ENCODE measurements at places on chromosomes 2 and 18.

GRCh38 chr18:23302851-23303527 lies 150.1 kb upstream of the RIOK3 start:
- no peak for DNase-seq

DNA sequence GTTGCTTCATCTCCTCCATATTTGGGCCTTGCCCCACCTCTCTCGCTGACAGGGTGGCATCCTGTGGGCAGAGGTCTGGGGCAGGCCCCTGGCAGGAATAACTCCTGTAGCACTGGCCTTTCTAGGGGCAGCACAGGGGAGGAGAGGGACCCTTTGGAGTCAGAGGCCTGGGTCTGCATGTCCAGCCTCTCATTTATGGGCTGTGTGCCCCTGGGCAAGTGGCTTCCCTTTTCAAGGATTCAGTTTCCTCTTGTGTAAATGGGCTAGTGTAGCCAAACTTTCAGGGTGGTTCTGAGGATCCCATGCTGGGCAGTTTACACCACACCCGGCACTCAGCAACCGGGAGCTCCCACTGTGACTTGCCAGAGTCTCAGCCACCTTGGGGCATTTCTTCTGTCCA lies 23.4 kb downstream of the ADRA2B start:
- no peak for DNase-seq

DNA sequence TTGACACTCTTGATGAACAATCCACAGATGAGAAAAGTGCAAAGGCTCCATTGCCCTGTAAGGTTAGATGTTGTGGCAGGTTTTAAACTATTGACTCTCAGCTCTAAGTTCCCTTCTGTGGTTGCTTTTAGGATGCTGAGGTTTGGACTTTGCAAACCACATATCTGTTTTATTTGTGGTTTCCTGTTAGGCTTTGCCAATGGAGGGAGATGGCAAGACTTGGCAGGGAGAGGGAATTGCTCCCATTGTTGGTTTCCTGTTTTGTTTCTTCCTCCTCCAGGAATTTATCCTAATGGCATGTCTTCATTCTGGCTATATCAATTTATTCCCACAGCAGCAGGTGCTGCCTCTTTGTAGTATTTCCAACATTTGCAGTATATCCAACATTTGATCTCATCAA lies 772.3 kb downstream of the LRRTM4 start:
- no peak for DNase-seq

DNA sequence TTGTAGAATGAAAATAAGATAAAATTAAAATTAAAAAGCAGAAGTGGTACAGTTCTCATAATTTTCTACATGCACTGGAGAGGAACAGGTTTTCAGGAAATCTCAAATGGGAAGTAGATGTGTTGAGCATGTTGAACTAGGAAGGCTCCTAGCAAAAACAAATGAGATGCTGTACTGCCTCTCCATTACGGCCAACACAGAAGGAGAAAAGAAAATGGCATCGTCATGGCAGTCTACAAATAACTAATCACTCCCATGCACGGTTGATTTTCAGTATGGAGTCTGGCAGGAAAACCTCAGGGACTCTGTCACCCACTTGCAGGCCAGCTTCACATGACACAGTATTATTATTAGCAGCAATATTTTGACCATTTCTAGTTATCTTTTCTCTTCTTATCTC lies 278.7 kb downstream of the NRXN1 start:
- DNase-seq, result no peak

GRCh38 chr2:185833864-185834263 lies 95.3 kb downstream of the FSIP2 start:
- no peak for DNase-seq

- no peak for DNase-seq
These were observed 47.7 kb downstream of the DNMT3A start for GRCh38 chr2:25293958-25294562.

DNA sequence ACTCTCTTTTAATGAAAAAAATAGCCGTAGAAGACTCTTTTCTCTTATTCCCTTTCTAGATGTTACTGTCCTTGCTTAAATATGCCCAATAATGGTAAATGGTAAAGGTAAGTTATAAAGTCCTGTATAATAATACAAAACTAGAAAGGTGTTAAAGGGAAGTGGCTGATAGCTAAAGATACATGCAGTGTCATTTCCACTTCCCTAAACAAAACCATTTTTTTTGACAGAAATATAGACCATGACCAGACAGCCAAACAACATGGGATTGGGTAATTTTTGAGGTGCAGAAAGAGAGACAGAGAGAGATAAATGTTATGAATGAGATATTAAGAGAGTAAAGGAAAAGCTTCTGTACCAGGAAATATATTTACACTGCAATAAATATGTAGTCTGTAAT lies 731.7 kb upstream of the REG3G start:
- DNase-seq, result no peak

DNA sequence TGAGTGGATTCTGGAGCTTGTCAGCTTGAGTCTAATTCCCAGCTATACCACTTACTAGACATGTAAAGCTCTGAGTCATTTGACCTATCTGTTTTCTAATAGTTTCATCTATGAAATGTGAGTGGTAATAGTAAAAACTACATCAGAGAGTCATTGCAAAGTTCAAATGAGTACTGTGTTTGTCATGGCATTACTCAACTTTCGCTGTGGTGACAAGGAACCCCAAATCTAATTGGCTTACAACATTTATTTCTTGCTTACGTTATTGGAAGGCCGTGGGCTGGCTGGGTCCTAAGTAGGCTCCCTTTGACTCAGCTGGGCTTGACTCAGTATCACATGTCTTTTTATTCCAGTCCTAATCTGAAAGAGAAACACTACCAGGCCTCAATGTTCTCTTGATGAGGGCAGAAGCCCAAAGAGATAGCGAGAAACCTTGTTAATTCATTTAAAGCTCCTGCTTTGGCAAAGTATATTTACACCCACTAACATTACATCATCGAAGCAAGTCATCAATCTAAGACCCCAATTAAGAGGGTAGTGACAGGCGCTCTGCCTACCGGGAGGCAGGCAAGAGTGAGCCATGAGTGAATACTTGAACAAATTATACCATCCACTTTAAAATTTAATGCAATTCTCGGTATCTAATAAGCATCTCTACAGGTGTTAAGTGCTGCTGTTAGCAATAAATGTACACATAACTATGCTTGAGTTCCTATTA lies 431.8 kb upstream of the SPHKAP start:
- DNase-seq, result no peak

All from CD4-positive, alpha-beta T cell treated with Interleukin-15 for 4 hours (primary cell).